ENCODE measurements at places on chromosomes 11 and 22.

GRCh38 chr11:126861796-126862459, 138.6 kb downstream of the KIRREL3 start:
- DNase-seq, result no peak

- no peak for DNase-seq
These were observed 10.7 kb downstream of the SDF2L1 start for GRCh38 chr22:21652547-21653545.

GRCh38 chr11:131811383-131811782, 441.0 kb downstream of the NTM start:
- no peak for DNase-seq

- no peak for DNase-seq
These were observed 12.2 kb downstream of the MAFF start for GRCh38 chr22:38213990-38214301.

DNA sequence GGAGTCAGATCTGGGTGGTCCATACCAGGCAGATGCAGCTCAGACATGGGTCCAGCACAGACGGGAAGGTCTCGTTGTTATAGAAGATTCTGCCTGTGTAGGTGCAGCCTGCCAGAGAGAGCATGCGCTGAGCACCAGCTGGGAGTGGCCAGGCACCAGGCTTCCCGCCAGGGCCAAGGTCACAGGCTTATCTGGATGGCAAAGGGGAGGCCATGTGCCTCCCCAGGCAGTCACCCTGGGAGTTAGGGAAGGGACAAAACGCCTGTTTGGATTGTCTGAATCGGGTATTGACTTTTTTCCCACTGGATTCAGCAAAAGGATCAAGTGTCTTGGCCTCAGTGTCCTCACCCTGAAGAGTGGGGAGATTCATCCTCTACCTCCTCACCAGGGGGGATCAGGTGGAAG, 26.5 kb downstream of the PGA5 start:
- no peak for DNase-seq

DNA sequence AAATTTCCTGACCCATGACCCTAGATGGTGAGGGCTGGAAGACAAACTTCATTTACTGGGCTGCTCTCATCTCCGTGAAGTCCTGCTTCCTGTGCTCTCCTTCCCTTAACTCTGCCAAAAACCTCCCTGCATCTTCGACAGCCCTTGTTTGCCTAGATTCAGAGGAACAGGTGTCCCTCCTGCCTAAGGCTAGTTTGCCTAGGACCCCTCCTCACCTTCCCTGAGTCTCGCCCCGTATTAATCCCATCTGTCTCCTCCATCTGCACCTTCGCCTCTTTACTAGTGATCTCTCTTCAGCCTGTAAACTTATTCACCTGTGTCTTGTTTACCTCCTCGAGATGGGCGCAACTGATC, 33.1 kb downstream of the EIF3F start:
- DNase-seq, result no peak

- no peak for DNase-seq
These were observed 69.6 kb downstream of the CDKN1C start for GRCh38 chr11:2815762-2816496.

DNA sequence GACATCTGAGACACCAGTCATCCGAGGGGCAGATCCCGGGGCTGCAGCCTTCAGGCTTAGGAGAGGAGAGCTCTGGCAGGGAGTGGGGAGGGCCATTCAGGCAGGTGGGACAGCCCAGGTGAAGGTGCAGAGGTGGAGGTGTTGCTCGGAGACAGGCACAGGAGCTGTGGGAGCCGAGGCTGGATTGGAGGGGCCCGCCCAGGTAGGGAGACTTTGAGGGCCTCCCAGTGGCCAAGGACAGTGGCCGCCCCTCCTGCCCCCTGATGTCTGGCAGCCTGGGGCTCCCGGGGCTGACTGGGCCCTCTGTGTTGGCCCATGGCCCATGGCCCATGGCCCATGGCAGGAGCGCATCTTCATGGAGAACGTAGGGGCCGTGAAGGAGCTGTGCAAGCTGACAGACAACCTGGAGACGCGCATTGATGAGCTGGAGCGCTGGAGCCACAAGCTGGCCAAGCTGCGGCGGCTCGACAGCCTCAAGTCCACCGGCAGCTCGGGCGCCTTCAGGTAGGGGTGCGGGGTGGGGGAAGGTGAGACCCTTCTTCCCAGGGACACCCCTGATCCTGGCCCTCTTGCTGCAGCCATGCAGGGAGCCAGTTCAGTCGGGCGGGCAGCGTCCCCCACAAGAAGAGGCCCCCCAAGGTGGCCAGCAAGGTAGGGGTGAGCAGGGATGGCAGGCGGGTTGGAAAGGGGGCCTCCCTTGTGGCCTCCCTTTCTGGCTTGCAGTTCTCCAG, 13.3 kb downstream of the TMEM258 start:
- DNase-seq, result no peak

DNA sequence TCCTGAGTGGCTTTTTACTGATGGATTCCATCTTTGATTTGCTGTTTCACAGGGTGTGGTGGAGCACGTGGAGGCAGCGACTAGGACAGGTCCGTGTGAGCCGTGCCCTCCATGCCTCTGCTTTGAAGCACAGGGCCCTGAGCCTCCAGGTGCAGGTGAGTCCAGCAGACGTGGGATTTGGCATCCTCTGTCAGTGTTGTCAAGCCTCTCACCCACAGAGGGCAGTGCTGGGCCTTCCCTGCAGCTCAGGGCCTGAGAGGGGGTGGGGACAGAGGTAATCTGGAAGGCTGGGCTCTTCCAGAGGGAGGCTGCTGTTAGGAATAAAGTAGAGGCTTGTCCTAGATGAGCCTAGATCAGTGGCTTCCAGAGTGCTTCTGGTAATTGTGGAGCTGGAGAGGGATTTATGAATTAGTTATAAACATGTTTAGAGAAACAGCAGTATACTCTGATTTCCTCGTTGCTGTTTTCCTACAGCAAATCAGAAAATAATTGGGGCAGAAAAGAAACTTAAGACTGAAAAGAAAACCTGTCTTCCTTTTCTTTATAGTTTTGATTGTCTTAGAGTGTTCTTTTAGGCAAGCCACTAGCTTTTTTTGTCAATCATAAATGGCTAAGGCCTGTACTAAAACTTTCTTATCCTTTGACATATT, 65.0 kb downstream of the SFI1 start:
- DNase-seq, result peak; percentile 15

DNA sequence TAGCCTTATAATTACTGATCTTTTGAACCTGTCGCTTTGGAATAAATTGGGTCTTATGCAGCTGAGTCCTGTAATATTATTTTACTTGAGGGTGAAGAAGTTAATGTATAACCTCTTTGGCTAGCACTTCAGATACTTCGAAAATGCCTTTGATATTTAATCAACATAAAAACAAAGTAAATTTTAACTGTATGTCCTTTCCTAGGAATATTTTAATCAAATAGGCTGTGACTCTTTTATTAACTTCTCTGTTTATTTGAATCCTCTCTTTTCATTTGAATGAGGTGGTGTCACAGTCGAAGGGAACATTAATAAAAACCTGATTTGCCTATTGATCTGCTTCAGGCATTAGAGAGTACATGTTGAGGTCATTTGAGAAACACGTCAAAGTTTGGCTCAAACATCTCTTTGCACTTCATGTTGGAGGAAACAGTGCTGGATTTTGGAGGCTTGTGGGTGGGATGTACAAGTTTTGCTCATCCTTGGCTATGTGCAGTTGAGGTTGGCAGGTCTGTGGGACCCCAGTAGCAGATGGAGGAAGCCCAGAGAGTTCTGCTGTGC, 143.6 kb downstream of the NCAM1 start:
- DNase-seq, result no peak

DNA sequence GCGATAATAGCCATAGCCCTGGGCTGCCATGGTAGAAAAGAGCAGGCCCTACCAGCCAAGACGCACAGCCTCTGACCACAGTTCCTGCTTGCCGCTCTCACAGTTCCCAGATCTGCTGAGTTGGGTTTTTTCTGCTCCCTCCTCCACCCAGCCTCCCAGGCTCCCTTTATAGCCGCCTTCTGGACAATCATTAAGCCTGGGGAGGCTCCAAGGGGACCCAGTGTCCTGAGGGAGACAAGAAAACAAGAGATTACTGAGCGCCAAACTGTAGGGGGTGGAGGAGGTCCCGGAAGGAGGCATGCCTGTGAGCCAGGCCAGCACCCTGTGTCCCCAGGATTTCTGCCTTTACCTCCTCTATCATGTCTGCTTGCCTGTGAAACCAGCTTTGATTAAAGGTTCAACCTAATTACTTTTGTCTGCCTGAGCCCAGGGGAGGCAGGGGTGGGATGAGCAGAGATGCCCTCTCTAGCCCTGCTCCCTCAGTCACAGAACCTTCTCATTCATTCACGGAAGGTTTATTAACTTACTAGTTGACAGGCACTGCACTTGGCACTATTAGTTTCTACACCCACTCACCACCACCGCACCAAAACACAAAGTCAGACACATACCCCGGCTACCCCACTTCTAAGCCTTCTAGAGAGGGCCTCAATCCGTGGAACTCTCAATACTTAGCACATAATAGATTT, 1.2 kb downstream of the SLC37A4 start:
- no peak for DNase-seq

DNA sequence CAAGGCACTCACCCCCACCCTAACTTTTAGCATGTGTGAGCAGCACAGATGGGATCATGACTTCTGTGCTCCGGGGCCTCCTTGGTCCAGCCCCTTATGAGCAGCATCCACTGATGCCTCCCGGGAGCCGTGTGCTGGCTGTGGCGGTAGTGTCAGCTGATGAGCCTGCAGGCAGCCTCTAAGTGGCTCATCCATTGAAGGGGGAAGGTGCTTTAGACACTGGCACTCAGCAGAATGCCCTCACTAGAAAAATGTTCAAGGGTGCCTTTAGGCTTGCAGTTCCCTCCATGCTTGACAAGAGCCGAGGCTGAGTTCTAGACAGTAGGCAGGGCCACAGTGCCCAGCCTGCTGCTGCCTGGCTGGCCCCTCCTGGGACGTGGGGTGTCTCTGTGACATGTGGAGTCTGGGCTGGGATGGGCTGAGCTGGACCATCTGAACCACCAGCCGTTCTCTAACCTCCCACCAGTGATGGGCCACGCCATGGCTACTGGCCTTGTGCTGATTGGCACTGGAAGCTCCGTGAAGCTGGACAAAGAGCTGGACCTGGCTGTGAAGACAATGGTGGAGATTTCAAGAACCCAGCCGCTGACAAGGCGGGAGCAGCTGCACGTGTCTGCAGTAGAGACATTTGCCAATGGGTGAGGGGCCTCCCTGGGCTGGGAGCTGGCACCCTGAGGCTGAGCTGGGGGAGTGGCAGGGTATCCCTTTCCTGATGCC, 5.8 kb downstream of the TTC38 start:
- DNase-seq, result no peak

- DNase-seq, result no peak
These were observed 21.9 kb downstream of the SBF2 start for GRCh38 chr11:10272132-10272531.

- DNase-seq, result no peak
These were observed 4.9 kb upstream of the MAFF start for GRCh38 chr22:38196791-38197419.

DNA sequence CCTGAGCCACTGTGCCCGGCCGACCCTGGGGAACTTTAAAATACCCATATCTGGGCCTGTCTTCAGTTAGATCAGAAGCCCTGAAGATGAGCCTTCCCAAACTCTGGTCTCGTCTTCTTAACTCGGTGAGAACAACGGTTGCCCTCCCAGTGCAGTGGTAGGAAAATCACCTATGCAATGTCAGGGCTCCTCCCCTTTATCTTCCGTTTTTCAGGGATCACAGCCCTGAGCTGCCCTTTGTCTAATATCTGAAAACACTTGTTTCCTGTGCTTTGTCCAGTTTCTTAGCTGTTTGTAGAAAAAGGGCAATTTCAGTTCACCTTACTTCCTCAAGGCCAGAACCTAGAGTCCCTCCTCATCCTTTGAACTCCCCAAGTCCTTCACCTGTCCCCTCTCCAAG, 9.4 kb downstream of the DRAP1 start:
- no peak for DNase-seq

GRCh38 chr22:37549704-37550059, 10.6 kb upstream of the CDC42EP1 start:
- DNase-seq, result no peak

DNA sequence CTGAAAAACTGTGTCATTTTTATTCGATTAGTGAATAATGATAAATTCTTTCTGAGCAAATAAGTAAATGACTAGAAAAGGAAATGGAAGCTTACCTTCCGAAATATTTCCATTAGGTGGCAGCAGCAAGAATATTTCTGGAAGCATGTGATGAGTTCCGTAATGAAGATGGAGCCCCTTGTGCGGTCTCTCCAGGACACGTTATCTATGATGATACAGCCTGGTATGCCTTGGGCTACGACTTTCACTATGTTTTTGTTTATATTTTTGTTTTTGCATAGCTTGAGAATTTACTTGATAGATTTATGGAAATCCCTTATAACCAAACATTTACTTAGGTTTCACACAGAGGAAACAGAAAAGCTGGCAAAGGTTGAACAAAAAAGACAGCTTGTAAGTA, 25.7 kb downstream of the CASP5 start:
- DNase-seq, result no peak

GRCh38 chr11:3823303-3823702, 14.9 kb downstream of the PGAP2 start:
- no peak for DNase-seq

GRCh38 chr11:67544616-67545242, 21.5 kb upstream of the CABP2 start:
- DNase-seq, result no peak

DNA sequence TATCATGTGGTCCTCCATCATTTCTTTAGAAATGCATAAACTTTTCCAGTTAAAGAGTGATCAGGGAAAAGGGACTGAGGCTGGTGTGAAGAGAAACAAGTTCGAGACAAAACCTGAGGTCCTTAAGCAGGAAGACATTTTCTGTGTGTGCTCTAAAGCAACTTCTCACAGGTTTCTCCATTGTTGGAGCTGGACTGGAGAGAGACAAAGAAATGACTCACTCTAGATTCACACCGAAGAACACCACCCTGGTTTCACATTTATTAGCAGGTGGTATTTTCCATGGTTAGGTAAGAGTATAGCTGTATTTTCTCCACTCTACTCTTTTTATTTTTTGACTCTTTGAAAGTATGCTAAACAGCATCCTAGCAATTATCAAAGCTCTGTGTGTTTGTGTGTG, 736.4 kb downstream of the KCNA4 start:
- no peak for DNase-seq

GRCh38 chr11:68358416-68358815, 46.0 kb downstream of the LRP5 start:
- DNase-seq, result no peak

GRCh38 chr22:37803195-37803638, 4.5 kb upstream of the GCAT start:
- DNase-seq, result no peak

- peak; percentile 65 for DNase-seq
These were observed 3.7 kb downstream of the CATSPER1 start for GRCh38 chr11:66022401-66023185.

- DNase-seq, result no peak
These were observed 1421.2 kb upstream of the TENM4 start for GRCh38 chr11:80862011-80862410.

DNA sequence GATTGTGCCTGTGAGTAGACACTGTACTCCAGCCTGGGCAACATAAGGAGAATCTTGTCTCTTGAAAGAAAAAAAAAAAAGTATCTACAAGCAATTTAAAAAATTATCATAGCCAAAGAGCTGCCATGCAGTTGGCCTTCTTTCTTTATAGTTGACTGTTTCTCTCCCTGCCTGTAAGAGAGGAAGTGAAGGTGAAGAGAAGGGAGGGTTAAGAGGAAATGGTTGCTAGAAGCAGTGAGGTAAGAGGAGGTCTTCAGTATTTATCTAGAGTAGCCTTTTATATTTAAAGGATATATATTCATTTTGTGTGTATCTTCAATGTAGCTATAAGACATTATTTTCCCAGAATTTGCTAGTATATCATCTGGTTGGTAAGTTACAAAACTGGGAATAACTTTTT, 217.9 kb downstream of the TMEM135 start:
- DNase-seq, result no peak

- no peak for DNase-seq
These were observed 100.6 kb upstream of the CD44 start for GRCh38 chr11:35038211-35038928.

Data from activated naive CD4-positive, alpha-beta T cell (primary cell).